Mucosa of descending colon (tissue), 3 donors: ENCODE measurements at places on chromosomes 1 and 21. TPM values are rescaled to one million over a fixed set of nuclear protein-coding genes. Genes with fewer than 3 reads are reported as not detected.

Gene OR2L13
- total RNA-seq: 0.19 TPM

GRCh38 chr1:244849189-244849866 lies 13.9 kb downstream of the COX20 start:
- DNase-seq: no peak

DNA sequence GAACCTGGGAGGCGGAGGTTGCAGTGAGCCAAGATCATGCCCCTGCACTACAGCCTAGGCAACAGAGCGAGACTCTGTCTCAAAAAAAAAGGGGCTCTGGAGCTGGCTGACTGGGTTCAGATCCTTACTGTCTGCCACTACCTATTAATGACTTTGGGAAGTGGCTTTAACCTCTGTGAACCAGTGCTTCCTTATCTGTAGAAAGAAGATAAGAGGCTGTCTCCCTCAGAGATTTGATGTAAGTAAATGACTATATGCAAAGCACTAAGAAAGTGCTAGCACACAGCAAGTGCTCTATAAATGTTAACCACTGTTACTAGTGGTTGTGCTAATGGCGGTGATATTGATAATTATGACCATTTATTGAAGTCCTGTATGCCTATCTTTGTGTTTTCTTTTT lies 94.6 kb downstream of the VPS13D start:
- DNase-seq: no peak

GRCh38 chr21:18467715-18468114 lies 64.1 kb upstream of the TMPRSS15 start:
- no peak for DNase-seq

Gene FCRL5
- total RNA-seq: 0.95 TPM
